ENCODE measurements at places on chromosomes 7 and 10.

GRCh38 chr10:100347568-100348195 lies 649 bp downstream of the SCD start:
- no peak for DNase-seq

DNA sequence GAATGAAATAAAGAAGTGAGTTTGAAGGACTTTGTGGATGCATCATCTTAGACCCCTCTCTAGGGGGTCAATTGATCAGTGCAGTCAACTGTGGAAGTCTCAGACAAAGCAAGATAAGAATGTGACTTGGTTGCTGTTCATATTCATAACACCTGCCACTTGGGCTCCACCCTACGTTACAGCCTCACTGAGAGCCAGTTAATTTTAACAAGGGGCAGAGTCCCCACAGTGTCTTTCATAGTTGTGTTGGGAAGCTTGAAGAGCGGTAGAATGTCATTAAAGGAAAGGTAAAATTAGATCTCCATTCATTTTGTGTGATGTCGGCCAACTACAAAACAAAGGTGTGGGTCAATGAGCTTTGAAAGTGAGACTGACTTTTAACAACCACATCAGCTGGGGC lies 442.1 kb upstream of the C7orf33 start:
- no peak for DNase-seq

DNA sequence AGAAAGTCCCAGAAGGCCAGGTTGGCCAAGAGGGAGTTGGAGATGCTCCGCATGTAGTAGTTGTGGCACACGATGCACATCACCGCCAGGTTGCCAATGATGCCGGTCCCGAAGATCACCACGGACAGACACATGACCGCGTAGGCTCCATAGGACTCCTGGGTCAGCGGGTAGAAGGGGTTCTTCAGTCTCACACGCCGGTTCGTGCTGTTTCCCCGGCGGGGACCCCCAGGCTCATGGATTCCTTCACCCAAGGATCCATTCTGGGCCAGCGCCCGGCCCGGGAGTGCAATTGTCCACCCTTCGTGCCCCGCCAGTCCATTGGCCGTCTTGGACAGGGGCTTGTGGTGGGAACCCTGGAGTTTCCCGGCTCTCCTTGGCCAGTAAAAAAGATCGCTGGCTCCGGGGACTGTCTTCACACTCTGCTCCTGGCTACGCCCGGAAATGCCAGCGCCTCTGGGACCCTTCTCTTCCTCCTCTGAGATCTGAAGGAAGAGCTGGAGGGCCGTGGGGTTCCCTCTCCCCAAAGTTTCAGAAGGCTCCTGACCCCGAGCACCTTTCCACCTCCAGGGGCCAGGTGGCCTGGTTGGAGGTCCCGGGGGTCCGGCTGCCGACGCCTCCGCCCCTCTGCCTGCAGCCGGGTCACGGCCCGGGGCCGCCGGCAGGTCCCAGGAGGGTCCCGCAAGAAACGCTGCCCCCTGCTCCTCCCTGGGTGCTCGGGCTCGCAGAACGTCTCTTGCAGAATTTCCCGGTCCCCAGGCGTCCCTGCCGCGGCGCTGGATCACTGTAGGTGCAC lies 1.3 kb downstream of the GPR37 start:
- no peak for DNase-seq

- DNase-seq, result no peak
These were observed 473.3 kb downstream of the PLXNA4 start for GRCh38 chr7:132102942-132103341.

DNA sequence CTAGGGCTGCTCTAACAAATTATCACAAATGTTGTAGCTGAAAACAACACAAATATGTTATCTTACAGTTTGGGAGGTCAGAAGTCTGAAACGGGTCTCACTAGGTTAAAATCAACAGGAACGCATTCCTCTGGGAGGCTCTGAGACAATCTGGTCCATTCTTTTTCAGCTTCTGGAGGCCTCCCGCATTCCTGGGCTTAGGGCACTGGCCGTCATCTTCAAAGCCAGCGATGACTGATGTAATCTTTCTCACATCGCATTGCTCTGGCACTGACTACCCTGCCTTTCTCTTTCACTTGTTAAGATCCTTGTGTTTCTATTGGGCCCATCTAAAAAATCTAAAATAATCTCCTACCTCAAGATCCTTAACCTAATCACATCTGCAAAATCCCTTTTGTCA lies 1071.5 kb upstream of the C7orf33 start:
- DNase-seq, result peak; percentile 67

DNA sequence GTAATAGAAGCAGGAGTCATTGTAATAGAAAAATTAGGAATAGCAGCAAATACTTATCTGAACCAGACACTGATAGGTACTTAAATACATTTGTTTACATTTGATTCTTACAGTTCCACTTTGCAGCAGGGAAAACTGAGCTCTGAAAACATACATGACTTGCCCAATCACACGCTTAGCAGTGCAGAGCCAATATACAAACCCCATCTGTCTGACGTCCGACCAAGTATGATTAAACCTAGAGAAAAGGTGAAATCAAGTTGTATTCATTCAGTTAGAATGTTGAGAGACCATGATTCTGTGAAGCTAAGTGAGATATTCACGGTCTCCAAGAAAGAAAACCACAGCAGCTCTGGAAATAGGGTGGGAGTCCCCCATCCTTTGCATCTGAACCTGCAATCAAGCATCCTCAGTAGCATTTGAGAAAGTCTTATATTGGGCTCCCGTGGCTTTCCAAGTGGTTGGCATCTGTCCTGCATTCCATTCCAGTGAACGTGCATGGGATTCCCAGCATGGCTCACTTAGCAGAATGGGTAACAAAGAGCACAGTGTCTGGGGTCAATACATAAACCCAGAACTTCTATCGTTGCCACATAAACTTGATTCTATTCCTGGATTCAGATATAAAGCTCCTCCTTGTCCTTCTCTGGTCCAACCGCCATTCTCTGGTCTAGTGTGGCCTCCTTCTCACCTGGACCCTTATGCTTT lies 148.7 kb upstream of the RSU1 start:
- DNase-seq, result peak; percentile 98

DNA sequence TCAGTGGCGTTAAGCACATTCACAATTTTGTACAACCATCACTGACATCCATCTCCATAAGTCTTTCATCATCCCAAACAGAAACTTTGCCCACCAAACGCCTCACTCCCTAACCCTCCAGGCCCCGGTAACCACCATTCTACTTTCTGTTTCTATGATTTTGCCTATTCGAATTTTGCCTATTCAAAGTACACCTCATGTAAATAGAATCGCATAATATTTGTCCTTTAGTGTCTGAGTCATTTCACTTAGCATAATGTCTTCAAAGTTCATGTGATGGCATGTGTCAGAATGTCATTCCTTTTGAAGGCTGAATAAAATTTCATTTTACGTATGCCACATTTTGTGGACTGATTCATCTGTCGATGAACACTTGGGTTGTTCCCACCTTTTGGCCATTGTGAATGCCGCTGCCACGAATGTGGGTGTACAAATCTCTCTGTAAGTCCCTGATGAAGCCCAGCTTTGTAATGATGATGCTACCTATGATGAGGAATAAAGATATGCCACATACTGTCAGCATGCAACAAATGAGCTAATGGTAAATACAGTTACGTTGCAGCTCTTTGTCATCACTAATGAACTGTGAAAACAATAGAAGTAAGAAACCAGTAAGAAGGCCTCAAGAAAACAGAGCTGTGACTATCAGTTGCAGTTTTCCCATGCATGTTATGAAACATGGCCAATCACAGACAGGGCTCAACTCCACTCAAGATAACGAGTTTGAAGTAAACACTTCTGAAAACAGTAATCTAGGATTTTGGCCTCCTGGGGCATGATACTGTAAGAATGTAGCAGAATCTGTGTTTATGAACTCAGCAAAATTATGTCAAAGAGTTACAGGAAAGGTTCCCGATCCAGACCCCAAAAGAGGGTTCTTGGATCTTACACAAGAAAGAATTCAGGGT lies 120.0 kb downstream of the ADAM12 start:
- no peak for DNase-seq

- DNase-seq, result no peak
These were observed 36.4 kb downstream of the CREB5 start for GRCh38 chr7:28448708-28449107.

Data from fibroblast of skin of back (primary cell).